ENCODE measurements at places on chromosomes 13 and 19.

DNA sequence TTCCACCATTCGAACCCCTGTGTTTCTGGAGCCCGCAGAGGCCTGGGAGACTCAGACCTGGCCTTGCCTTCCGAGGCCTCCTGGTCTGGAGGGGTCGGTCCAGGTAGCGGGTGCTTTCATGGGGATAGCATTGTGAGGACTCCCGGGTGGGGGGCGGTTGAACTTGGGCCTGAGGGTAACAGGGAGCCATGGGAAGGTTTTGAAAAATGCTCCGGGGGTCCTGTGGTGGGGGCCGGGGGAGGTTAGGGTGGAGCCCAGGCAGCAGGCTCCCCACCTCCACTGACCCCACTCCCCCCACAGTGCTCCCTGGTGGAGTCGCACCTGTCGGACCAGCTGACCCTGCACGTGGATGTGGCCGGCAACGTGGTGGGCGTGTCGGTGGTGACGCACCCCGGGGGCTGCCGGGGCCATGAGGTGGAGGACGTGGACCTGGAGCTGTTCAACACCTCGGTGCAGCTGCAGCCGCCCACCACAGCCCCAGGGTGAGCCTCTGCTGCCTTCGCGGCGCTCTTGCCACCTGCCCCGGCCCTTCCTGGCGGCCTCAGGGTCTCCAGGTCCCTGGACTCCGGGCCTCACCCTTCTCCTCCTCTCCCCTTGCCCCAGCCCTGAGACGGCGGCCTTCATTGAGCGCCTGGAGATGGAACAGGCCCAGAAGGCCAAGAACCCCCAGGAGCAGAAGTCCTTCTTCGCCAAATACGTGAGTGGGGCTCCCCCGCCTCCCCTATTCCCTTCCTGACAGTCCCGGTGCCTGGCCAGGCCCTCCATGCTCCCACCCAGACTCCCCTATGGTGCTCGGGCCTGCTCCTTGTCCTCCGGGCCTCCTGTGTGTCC lies 3.8 kb upstream of the GARIN5A start:
- DNase-seq = no peak

DNA sequence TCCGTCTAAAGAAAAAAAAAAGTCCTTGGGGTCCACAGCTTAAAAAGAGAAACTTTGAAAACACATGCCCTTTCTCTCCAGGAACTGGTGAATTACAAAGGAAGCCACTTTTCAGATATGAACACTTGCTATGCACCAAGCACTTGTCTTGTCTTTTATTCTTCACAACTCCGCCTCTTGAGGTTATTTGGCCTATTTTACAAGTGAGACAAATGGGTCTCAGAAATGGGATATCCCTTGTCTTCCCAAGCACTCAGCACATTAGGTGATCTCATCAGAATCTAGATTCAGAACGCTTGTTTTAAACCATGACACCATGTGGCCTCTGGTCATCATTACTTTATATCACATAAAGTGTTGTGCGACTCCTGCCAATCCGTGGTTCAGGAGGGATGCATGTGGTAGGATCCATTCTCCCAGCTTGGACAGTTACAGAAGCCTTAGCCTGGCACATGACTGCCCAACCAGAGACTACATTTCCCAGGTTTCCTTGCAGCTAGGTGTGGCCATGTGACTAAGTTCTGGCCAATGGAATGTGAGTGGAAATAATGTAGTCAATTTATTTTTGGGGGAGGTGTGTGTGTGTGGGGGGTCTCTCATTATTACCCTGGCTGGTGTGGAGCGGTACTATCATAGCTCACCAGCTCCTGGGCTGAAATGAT lies 13.9 kb downstream of the TSKS start:
- peak; percentile 32 for DNase-seq

GRCh38 chr13:34826432-34826831 lies 115.6 kb upstream of the NBEA start:
- DNase-seq = no peak

DNA sequence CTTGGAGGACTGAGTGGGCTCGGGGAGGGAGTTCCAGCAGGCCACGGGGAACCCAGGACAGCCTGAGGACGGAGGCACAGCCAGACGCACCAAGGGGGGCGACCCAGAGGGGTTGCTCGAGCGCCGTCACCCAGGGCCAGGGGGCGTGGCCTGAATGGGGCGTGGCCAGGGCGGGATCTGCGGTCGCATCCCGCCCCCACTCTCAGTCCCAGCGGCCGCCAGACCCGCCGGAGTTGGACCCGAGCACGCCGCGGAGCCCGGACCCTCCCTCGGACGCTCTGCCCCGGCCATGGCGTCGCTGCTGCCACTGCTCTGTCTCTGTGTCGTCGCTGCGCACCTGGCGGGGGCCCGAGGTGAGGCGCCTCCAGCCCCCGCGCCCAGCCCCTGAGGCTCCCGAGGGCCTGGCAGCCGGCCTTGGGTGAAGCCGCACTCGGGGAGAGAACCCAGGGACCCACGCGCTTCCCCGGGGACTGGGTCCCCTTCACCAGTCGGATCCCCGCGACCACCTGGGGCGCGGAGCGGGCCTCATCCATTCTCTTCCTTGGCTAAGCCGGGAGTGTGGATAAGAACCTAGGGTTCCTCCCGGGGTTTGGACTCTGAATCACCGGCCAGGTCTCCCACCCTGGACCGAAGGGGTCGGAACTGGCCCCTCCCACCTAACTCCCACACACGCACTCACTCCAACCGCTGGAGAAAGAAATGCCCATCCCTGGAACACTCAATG lies at the start of gene CILP2:
Gene CILP2, plus strand, starts transcription at position 205 of the 724 bp plus-strand sequence. Its CDS starts 85 bp downstream, at position 290.
- DNase-seq = no peak

DNA sequence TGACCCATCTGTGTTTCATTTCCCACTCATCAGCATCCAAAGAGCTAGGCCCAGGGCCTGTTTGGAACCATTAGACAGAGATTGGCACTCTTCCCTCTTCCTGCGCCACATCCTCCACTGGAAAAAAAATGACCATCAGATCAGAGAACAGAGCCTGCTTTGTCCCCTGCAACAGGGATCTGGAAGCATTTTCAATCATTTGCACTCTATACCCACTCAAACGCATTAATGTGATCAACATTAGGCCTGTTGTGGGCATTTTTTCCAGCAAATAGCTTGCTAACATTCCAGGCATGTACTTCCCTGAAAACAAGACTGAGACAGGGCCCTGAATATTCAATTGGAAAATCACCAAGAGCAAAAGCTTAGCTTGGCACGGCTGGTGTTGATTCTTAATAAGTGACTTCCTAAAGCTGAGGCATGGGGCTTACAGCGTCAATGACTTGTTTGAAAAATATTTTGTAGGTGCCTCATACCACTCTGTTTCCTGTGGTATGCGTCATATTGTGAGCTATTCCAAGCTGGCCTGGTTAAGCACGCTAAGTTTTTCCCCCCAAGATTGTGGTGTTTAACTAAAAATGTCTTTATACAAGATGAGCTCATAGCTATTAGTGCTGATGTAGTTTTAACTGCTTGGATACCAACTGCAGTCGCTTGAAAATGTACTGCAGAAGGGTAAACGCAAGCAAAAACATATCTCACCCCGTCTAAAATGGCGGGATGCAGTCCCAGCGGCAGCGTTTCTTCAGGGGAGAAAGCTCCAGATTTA lies 404.4 kb downstream of the SPRY2 start:
- peak; percentile 100 for DNase-seq
